ENCODE measurements at places on chromosomes 3 and 15. TPM values are rescaled to one million over a fixed set of nuclear protein-coding genes. Genes with fewer than 3 reads are reported as not detected.

Gene CLRN1
- total RNA-seq = not detected

Gene SLC2A2
- total RNA-seq = not detected

Gene MYO5A
- total RNA-seq = 89.0 TPM

Gene SLC15A2
- not detected for total RNA-seq

Gene CCR9
- total RNA-seq = not detected

Gene ALDH1L1
- total RNA-seq = not detected

Measured in mammary microvascular endothelial cell (primary cell).